ENCODE measurements at places on chromosomes 11 and 22. TPM values are rescaled to one million over a fixed set of nuclear protein-coding genes. Genes with fewer than 3 reads are reported as not detected.

- DNase-seq, result no peak
Measured at GRCh38 chr11:134266841-134267251, 9.3 kb upstream of the GLB1L3 start.

GRCh38 chr22:19870153-19871022, 15.7 kb upstream of the GNB1L start:
- DNase-seq, result peak; percentile 15

DNA sequence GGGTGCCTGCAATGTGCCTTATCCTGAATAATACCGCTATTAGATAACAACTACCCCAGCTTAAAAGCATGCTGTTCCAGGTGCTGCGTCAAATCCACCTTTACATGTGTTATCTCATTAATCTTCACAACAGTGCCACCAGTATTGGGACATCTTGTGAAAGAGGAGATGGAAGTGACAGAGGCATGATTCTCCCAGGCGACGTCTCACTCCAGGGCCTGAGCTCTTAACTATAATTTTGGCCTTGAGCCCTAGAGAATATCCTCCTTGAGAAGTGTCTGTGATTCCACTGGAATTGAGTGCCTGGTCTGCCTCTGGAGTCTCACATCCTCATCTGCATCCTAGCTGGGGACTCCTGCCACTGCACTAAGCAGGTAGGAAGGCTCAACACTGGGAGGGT, 43.8 kb downstream of the RPL27A start:
- DNase-seq, result no peak

- DNase-seq, result no peak
Measured at GRCh38 chr11:119342362-119343130, 1.9 kb upstream of the C1QTNF5 start.

DNA sequence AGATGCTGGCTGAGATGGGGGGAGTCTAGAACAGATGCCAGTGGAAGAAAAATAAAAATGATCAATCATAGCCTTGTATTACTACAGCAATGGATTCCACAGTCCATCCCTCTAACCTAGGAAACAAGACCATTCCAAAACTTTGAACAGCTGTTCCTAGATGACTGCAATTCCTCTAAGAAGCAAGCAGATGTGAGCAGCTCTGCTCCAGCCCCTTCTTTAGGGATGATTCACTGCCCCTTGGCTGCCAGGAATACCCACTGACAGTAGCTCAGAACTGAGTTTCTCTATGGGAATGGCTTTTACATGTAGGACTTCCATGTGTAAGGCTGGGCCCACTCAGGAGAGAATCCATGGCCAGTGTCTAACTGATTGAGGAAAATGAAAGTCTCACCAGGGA, 943.9 kb downstream of the OPCML start:
- DNase-seq, result no peak

DNA sequence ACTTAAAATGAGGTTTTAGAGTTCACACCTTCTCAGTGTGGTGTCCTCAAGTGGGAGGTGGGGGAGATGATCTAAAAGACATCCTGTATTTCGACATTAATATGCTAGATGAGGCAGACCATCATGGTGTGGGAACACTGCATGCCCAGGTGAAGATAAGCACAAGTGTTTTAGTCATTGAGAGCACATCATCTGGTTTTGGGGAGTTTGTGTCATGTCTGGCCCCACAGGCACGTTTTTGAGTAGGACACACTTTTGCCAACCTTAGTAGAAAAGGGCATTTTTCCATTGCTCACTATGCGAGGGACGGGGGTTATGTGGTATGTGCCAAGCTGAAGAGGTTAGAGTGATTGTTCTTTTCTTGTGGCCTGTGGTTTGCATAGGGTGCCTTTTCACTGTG, 189.3 kb downstream of the DBX1 start:
- no peak for DNase-seq

DNA sequence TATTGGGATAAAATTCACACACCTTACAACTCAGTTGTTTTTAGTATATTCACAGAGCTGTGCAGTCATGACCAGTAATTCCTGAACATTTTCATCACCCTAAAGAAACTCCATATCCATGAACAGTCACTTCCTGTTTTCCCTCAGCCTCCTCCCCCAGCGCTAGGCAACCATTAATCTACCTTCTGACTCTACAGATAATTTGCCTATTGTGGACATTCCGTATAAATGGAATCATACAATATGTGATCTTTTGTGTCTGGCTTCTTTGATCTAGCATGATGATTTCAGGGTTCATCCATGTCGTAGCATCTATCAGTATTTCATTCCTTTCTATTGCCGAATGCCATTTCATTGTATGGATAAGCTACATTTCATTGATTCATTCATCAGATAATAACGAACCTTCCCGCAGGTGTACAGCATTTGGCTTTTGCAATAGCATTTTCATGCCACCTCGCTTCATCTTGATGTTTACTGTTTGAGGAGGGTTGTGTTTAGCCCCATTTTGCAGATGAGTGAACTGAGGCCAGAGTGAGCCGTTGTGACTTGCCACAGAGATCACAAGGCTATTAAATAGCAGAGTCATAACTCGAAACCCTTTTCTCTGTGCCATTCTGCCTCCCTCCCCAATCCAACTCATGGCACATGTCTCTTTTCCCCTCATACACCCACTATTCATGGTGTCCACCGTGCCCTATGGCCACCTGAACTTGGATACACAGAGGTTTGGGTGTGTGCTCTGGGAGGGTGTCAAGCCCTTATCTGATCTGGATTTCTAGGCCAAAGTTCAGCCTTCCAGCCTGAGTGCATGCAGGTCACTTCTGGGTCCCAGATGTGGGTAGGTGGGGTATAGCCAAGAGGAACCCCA, 11.1 kb upstream of the MYH9 start:
- DNase-seq, result no peak

- DNase-seq, result no peak
Measured at GRCh38 chr11:15223318-15223717, 108.6 kb downstream of the INSC start.

- DNase-seq, result no peak
Measured at GRCh38 chr11:67247946-67248550, 18.2 kb upstream of the GRK2 start.

GRCh38 chr11:134752964-134753770, 341.1 kb upstream of the B3GAT1 start:
- no peak for DNase-seq

DNA sequence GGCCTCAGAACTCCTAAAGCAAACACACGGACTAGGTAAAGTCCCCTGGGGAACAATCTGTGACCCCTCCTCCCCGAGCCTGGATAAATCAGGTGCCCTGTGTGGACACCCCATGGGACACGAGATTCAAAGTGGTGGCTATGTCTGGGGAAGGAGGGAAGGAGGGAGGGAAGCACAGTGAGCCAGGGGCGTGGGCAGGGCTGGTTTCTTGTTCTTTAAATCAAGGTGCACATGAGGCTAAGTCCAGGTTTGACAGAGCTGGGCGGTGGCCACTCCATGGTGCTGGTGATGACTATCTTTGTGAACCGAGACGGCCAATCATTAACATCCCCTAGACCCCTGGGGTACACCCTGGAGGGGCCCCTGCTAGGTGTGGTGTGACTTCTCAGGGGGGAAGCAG, 20.3 kb upstream of the TH start:
- no peak for DNase-seq

- DNase-seq, result no peak
Measured at GRCh38 chr22:23874871-23875270, 17.2 kb downstream of the SLC2A11 start.

DNA sequence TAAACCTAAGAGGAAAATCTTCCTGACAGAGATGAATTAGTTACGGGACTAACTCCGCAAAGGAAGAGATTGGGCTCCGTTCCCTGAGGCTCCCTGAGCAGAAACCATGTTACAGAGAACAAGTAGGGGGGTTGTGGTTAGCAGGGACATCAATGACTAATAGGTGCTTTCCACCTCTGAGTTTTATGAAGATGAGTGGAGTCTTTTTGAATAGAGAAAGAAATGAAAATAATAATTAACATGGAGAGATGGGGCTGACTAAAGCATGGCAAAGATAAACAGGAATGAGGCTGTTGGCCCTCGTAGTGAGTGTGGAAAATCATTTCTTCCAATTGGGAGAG, 47.5 kb upstream of the PICALM start:
- no peak for DNase-seq

DNA sequence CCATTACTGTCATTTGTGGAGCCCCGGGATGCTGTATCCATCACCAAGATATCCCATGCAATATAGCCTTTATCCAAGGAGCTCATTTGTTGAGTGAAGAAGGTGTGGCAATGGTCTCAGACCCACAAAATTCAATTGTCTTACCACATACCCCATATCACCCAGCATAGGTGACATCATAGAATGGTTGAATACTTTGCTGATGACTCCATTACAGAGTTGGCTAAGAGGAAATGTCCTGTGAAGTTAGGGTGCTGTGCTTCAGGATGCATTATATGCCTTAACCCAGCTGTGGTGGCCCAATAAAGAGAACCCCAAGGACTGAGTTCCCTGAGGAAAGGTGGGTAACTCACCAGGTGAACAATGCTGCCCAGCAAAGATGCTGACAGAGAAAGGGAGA, 113.7 kb downstream of the EFCAB6 start:
- DNase-seq, result no peak

DNA sequence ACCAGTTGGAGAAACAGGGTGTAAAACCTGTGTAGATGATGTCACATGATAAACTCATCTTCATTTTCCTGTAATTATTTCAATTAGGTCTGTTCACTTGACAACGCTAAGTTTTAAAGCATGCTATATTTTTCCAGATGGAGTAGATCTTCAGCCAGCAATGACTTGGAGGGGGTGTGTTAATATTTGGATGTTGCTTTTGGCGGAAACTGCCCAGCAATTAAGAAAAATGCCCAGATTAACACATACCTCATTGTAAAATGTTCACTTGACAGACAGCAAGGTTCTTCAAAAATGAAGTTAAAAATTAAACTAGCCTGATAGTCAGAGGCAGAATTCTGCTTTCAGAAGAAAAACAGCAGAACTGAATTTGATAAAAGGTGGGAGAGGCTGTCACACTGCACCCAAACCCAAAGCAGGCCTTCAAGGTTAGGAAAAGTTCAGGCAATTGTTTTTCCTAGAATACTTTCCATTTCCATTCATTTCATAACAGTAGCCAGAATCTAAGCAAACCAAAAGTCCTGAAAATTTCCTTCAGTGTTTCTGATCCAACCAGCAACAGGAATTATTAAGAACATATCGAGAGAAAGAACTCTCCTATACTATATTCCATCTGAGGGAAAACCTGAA, 33.0 kb downstream of the VSIG10L2 start:
- DNase-seq, result no peak

- no peak for DNase-seq
Measured at GRCh38 chr11:122036018-122036417, 80.0 kb downstream of the BLID start.

GRCh38 chr22:18973264-18974031, 37.4 kb upstream of the PRODH start:
- DNase-seq, result no peak

- no peak for DNase-seq
Measured at GRCh38 chr22:31295831-31296657, 3.8 kb upstream of the PIK3IP1 start.

DNA sequence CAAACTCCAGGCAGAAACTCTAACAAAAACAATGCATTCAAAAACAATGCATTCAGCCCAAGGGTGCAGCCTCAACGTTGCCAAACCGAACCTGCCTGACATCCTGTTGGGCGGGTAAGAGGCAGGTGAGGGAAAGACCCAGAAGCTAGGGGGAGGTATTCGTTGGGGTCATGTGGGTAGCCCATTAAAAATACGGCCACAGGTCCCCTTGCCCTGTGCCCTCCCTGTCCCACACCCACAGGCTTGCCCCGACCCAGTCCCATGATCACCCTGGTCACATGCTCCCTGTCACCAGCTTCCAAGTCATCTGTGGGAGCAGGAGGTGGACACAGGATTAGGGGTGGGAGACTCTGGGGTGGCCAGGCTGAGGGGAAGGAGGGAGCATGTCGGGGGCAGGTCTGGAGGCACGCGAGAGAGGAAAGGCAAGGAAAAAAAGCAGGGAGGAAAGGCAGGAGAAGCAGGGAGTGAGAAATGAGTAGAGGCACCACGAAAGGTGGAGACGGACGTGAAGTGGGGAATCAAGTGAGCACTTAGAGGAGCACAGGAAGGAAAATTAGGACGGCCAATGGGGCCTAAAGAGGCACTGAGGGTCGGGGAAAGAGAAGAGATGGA, 683 bp downstream of the PLA2G6 start:
- peak; percentile 54 for DNase-seq

DNA sequence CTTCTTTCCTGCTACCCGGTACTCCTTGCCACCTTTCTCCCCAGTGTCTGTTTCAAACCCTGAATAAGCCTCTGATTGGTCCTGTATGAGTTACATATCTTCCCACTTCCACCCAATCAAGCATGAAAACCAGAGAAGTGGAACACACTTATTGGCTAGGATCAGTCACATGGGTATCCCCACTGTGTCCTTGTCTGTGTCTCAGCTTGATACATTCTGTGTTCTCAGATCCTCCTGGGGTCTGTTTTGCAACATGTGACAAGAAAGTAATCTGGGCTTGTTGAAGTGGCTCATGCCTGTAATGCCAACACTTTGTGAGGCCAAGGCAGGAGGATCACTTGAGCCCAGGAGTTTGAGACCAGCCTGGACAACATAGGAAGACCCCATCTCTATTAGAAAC, 23.9 kb downstream of the MCHR1 start:
- no peak for DNase-seq

- peak; percentile 40 for DNase-seq
Measured at GRCh38 chr11:2445746-2446551, 1.1 kb downstream of the KCNQ1 start.

DNA sequence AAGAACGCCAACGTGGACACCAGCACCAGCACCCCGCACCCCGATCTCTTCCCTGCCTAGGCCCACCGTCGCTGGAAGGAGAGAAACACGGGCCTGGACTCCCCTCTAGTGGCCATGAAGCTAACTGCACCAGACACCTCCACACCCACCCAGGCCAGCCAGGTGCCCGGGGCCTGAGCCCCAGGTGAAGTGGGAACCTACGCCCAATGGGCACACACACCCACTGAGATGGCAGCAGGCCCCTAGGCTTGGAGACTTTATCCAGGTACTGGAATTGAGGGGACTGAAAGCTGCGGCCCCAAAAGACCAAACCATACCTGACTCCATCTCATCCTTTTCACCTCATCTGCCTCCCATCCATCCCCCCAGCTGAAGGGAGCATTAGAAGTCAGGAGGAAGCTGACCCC, 81.0 kb downstream of the BUD13 start:
- no peak for DNase-seq

GRCh38 chr22:35961480-35962295, 66.9 kb downstream of the RBFOX2 start:
- DNase-seq, result peak; percentile 68

DNA sequence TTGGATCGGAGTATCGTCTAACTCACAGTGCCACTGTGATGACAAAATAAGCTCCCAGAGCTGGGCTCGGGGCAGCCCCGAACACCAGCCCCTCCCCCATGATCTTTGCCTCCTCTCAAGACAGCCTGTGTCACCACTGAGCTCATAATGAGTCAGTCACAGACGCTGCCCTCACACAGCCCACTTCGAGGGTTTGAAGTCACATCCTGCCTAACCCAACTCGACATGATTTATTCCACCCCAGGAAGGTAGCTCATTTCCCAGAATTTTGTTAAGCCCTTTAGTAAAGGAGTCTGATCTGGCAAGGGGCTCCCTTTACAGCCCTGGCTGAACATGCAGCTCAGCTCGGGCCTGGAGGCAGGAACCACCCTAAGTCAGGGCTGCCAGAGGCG, 22.8 kb downstream of the MYH9 start:
- DNase-seq, result no peak

GRCh38 chr11:64694821-64695365, 28.1 kb downstream of the NRXN2 start:
- DNase-seq, result no peak

The PARVG gene
- 2.2 TPM for total RNA-seq

The KIRREL3 gene
- total RNA-seq, result 0.08 TPM

The FOLH1 gene
- total RNA-seq, result not detected

The MN1 gene
- 4.8 TPM for total RNA-seq

The GLYAT gene
- not detected for total RNA-seq

The OR52H1 gene
- total RNA-seq, result 0.32 TPM

The GAL3ST3 gene
- 2.1 TPM for total RNA-seq

The HBB gene
- total RNA-seq, result 123 TPM

The CYTH4 gene
- 57.8 TPM for total RNA-seq
